Right ventricle myocardium superior (tissue), 1 donor: ENCODE measurements at places on chromosomes 3 and 15.

- no peak for DNase-seq
Observed at GRCh38 chr3:100069472-100069871, 44.8 kb downstream of the FILIP1L start.

DNA sequence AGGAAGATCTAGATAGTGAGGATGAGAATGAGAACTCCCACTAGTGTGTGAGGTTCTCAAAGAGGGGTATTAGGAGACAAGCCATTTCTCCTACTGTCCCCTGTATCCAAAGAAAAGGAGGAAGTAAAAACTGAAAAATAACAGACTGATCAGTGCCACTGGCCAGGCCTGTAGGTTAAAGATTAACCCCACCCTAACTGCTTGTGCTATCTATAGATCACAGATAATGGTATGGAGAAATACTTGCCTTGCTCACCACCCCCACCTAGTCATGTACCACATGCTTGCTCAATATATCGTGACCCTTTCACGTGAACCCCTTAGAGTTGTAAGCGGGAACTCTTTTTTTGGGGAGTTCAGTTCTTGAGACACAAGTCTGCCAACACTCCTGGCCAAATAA lies 519.7 kb upstream of the FRG2C start:
- DNase-seq = no peak

DNA sequence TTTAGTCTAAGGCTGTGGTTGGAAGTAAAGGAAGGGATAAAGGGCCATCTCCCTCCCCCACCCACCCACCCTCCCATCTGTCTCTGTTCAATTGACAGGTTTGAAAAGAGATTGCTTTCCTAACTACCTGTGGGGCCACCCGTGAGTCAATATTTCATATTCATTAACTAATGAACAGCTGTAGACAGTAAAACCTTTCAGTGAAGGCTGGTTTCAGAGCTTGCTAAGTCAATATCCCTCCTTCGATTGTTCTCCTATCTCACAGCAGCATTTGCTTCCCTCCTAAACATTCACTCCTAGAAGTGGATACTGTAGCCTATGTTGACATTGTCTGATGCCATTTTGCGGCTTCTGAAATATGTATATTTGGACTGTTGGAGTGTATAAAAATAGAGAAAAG lies 85.9 kb upstream of the SYNPR start:
- no peak for DNase-seq

GRCh38 chr3:160001850-160002623 lies 13.4 kb downstream of the IL12A start:
- DNase-seq = no peak

DNA sequence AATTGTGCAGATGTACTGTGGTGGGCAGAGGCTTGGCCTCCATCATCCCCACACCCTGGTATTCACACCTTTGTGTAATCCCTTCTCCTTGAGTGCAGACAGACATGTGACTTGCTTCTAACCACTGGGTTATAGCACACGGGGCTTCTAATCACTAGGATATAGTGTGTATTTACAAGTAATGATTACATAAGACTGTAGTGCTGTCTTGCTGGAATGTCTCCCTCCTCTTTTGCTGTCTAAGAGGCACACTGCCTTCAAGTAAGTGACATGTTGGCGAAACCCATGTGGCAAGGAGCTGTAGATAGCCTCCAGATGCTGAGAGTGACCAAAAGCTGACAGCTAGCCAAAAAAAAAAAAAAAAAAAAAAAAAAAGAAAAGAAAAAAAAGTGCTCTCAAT lies 542.7 kb upstream of the MDFIC2 start:
- DNase-seq = no peak

- DNase-seq = no peak
Observed at GRCh38 chr3:32202496-32202895, 36.0 kb upstream of the CMTM8 start.

GRCh38 chr3:64355401-64355807 lies 130.1 kb upstream of the PRICKLE2 start:
- no peak for DNase-seq

GRCh38 chr3:174667386-174667785 lies 191.7 kb upstream of the NAALADL2 start:
- no peak for DNase-seq

- DNase-seq = peak; percentile 51
Observed at GRCh38 chr15:50059883-50060282, 59.1 kb downstream of the ATP8B4 start.

DNA sequence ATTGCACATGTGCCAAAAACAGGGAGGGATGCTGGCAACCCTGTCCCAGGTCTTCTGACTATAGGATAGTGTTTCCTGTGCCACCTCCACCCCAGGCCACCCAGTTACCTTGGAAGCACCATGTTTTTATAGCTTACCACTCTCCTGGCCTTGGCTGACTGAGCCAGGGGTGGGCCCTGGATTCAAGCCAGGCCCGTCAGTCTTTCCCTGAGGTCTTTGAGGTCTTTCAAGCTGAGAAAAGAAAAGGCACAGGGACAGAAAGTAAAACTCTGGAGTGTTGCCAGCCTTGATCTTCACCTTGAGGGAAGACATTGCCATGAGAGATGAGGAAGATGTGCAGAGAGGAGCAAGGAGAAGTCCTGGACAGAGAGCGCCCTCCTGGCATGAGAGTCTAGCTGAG lies 46.3 kb downstream of the SYNM start:
- no peak for DNase-seq

GRCh38 chr3:44992555-44993470 lies 16.8 kb downstream of the EXOSC7 start:
- DNase-seq = no peak

DNA sequence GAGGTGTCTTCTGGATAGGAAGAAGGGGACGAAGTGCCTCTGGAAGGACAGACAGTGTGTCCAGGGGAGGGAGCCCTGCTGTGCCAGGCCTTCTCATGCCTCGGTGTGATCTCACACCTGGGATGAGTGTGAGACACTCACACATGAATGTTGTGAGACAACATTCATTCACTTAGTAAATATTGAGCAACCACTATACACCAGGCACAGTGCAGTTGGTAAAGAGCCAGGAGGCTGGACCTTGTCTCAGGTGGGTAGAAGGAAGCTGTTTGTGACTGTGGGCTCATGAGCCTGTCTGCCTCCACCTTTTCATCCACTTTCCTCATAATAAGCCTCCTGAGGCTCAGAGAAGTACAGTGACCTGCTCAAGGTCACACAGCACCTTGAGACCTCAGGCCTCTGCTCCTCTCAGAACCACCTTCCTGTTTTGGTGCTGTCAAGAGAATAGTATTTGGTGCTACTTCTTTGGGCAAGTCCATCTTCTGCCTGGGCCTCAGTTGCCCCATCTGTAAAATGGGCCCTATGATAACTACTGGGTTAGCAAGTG lies 20.9 kb downstream of the SLC6A6 start:
- no peak for DNase-seq

- DNase-seq = no peak
Observed at GRCh38 chr15:48563934-48564333, 81.6 kb downstream of the FBN1 start.

DNA sequence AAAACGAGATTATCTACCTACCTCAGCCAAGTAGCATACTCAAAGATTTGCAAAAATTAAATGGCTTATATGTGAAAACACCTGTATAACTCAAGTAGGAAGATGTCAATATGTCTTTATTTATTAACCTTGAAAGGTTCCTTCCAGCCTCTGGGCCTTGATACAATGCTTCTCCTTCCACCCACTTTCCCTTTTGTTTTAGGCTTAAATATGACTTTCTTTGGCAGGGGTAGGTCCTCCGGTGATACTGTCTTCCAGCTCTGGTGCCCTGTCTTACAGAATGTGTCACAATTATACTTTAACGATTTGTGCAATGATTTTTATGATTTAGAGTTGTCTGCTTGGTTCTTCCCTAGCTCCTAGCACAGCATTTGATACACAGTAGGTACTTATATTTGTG lies 4.1 kb downstream of the LINS1 start:
- no peak for DNase-seq

GRCh38 chr3:98890965-98891910 lies 10.3 kb downstream of the DCBLD2 start:
- no peak for DNase-seq

DNA sequence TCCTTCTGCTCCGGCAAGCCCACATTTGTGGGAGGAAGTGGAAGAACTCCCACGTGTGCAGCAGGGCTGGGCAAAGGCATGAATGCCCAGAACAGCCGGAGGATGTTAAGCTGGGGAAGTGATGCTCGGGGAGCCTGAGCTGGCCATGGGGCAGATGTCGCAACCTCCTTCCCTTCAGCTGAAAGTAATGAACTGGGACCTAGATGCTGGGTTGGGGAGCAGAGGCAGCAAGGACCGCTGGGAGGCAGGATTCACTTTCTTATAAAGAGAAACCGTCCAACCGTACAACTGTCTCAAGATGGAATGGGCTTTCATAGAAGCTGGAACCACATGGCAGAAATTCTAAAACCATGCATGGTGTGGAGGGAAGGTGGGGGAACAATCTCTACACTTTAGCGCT lies 290.9 kb downstream of the OCA2 start:
- DNase-seq = no peak

DNA sequence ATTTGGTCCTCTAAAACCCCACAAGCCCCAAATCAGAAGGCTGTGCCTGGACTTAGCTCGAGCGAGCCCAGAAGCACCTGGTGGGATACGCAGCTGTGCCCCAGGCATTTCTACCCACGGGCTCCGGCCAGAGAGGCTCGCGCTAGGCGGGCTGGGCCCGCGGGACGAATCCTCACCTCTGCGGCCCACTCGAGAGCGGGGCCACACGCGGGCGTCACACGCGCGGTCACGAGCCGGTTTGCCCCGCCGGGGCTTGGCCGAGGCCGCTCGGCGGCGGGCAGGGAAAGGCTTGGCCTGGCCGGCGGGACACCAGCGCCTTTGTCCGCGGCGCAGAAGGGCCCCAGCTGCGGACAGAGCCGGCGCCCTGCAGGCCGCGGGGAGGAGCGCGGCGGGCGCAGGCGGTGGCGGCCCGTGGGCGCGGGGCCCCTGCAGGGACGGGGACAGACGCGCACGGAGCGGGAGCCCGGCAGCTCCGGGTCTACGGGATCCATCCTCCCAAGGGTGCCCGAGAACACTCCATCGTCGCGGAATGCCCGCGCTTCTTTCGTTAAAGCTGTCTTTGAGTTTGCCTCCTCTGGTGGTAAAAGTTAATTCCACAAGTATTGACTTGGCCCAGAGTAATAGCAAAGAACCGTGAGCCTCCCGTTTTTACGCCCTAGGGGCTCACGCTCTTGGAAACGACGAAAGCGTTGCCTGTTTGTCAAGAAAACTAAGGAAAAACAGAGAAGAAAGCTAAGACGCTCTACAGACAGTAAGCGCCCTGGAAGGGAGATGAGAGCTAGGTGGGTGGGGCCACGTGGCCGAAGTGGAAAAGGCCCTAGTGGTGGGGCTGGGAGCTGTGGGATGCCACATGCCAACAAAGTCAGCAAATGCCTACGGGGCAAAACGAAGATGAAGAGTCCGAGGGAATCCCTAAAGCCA lies 26.4 kb downstream of the TYRO3 start:
- peak; percentile 75 for DNase-seq

DNA sequence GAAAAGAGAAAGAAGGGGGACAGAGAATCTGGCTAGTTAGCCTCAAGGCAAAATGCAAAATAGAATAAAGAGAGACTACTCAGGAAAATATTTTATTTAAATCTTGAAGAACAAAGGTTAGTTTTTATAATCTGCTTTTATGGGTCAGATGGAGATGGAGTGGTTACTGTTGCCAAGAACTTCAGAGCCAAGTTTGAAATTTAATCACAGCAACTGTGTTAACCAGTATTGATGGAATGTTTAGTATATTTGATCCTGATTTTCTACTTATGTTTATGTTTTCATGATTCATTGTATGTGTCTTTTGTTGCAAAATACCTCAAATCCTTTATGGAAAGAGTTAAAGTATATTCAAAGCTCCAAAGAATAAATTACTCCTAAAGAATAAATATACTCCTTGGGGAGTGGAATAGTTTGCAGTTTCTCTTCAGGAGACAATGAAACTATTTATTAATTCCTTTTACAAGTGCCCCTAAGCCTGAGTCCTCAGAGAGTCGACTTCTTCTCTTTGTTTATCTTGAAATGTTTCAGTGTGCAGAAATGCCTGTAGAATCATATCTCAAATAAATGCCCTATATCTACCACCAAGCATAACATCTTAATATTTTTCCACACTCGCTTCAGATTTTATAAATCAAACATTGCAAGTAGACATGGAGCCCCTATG lies 60.9 kb upstream of the THSD4 start:
- no peak for DNase-seq

GRCh38 chr3:31911124-31911523 lies 69.9 kb downstream of the OSBPL10 start:
- no peak for DNase-seq

DNA sequence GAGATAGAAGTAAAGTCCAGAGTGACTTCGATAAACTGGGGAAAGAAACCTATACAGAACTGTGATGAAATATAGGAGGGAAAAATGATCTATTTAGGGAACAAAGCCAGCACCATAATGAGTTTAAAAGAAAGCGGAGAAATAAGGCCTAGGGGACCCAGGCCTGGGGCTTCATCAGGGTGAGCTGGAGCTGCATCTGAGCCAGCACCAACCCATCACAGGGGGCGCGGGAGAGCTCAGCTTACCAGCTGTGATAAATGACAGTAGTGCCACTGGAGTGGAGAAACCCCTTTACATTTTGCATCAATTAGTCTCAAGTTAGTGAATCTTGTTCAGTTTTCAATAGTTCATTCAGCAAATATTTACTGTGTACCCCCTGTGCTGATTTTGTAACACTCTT lies 21.3 kb downstream of the PODXL2 start:
- no peak for DNase-seq

- peak; percentile 45 for DNase-seq
Observed at GRCh38 chr3:146326875-146327543, 76.1 kb upstream of the PLSCR4 start.

GRCh38 chr3:39205131-39205530 lies 12.7 kb upstream of the XIRP1 start:
- no peak for DNase-seq

DNA sequence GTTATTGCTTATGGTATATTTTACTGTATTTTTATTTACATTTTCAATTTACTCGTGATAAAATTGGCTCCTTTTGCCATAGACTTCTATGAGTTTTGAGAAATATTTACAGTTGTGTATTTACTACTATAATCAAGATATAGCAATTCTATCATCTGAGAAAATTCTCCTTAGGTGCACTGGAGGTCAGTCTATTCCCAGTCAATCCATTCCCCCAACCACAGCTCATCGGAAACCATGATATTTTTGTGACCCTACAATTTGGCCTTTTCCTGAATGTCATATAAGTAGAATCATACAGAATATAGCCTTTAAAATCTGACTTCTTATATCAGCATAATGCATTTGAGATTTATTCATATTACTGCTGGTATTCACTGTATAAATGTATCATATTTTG lies 114.7 kb upstream of the LRTM1 start:
- no peak for DNase-seq

DNA sequence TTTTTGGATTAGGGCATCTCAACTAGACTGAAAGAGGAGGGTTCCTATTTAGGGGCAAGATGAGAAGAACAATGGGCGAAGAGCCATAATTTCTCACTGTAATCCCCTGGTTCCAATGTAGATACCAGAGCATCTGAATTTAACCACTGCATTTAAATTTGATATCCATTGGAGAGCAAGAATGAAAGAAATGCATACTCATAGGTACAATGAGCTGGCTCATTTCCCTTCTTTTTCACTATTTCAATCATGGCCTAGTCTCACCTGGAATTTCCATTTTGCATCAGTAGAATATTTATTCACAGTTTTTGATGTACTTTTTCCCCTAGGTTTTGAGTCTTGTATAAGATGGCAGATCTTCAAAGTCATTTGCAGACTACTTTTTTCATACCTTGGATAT lies 13.8 kb downstream of the EPHB1 start:
- DNase-seq = no peak
